ENCODE measurements at places on chromosomes 4 and X. TPM values are rescaled to one million over a fixed set of nuclear protein-coding genes. Genes with fewer than 3 reads are reported as not detected.

- DNase-seq, result no peak
Measured at GRCh38 chr4:153950100-153950979, 161.5 kb upstream of the SFRP2 start.

GRCh38 chrX:101691835-101692234 lies 32.2 kb upstream of the ARMCX2 start:
- DNase-seq, result no peak

DNA sequence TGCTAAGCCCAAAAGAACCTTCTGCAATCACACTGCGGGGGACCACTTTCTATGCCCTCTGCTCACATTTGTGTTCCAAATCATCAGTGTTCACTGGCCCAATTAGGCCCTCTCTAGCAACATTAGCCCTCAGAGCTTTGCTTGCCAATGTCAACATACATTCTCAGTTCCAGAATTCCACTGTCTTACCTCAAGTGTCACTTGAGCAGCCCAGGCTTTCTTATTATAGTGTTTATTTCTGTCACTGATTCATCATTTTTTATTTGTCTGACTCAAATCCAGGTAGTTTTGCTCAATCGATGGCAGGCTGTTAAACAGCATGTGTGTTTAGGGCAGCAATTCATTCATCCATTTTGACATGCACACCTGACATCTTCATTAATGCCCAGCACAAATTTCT lies 291.2 kb downstream of the TEX13A start:
- no peak for DNase-seq

Gene GLUD2
- 1.4 TPM for total RNA-seq

Gene TRIM61
- 2.5 TPM for total RNA-seq
